Activated CD4-positive, alpha-beta T cell treated with anti-CD3 and anti-CD28 coated beads for 48 hours (primary cell): ENCODE measurements at places on chromosomes 2 and 18.

DNA sequence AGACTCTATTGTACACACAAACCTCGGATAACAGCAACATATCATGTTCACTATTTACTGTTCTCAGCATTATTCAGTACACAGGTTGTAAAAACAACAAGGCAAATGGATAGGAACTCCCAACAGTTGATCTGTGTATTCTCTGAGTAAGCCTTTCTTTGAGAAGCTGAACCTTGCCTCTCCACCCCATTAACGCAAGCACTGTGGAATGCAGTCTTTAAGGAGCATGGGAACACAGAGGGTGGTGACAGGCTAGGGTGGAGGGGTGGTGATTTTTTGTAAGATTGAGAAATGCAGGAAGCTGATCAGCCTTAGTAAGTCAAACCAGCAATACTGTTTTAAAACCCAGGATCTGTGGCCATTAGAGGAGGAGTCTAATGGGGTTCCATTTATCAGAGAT is 19.6 kb upstream of the SERPINB11 start:
- no peak for DNase-seq

DNA sequence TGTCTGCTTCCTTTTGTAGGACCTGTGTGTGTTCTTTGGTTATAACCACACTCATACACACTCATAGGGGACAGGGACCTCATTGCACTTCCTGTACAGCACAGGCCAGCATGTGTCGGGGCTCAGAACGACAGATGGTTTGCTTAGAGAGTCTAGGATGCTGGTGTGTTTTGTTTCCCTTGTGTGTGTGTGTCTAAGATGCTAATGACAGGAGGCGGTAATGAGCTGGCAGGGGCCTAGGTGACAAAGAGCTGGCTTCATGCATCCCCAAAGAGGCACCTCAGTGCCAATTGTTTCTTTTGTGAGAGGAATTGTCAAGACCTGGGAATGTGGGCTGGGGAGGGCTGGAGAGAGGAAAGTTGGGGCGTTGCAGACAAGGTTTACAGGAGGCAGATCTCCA is 66.6 kb downstream of the CELF4 start:
- DNase-seq, result no peak

- DNase-seq, result no peak
These were observed 37.1 kb downstream of the NEMP2 start for GRCh38 chr2:190497428-190497827.

DNA sequence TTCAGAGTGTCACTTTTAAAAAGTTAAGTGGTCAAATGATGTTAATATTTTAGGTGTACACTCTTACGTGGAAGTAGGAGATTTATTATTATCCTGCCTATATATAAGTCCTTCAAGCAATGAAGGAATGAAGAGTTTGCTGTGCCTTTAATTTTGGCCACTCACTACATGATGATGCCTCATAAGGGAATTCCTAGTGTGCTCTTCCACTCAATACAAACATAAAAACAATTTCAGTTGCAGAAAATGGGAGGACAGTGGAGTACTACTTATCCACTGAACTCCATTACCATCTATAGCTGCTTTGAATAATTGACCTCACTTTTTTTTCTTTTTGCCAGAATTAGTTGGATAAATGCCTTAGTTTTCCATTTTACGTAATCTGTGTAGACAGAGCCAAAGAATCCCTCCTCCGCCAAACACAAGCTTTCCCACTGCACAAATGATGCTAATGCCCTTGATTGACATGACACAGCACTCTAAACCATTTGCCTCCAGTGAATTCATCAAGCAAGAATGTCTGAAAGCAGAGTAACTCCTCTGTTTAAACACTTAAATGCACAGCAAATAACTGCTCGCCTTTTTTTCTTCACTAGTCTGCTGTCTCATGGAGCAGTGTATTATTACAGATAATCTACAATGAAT is 751.1 kb upstream of the FANCL start:
- no peak for DNase-seq

GRCh38 chr2:155645791-155646190 is 686.7 kb downstream of the NR4A2 start:
- no peak for DNase-seq

GRCh38 chr2:46373238-46373637 is 76.0 kb downstream of the EPAS1 start:
- DNase-seq, result no peak

GRCh38 chr2:28269019-28269784 is 123.5 kb upstream of the FOSL2 start:
- no peak for DNase-seq
